A549 treated with Hydrocortisone at 1 μM for 4 hours (cell line): ENCODE measurements at places on chromosomes 2 and 18. TPM values are rescaled to one million over a fixed set of nuclear protein-coding genes. Genes with fewer than 3 reads are reported as not detected.

Gene TLX2
- total RNA-seq = 0.08 to 0.35 TPM (median 0.27 TPM) in 5 replicates

Gene CRYBA2
- not detected in 5 replicates for total RNA-seq

Gene IL37
- total RNA-seq = not detected in 5 replicates

Gene FNDC4
- total RNA-seq = 3.5 to 5.8 TPM (median 4.4 TPM) in 5 replicates

Gene SIX3
- total RNA-seq = 1.9 to 2.9 TPM (median 2.8 TPM) in 5 replicates
